NCI-H345 (cell line): ENCODE measurements at places on chromosomes 3 and 15.

DNA sequence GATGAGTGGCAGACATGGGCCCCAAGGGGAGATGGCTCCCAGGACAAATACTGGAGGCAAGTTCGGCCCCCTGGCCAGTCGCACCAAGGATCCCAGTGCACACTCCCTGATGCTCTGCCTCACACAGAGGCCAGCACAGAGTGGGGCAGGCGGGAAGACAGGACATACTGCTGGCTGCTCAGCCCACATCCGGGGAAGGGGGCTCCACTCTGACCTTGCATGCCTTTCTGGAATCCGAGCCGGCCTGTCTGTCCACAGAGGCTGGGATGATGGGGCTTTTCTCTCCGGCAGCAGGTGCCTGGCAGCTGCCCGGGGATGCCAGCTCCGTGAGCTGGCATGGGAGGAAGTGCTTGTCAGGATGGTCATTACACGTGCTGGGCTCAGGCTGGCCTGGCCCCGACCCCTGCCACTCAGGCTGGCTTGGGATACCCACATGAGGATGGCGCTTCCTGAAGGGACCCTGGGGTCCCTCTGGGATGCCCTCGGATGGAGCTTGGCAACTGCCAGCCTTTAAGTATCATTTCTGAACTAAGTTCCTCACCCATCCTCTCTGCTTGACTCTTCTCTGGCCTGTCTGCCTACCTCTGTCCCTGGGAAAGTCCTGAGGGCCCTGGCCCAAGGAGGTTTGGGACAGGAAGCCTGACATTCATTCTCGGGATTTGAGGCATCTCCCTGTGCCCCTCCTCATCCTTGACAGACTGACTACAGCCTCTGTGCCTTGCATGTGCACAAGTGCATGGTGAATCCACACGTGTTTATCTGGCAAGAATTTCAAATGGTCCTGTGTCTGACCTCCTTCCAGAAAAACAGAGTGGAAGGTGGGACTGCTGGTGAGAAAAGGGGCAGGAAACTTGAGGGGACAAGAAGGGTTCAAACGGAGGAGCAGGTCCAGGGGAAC is 46.5 kb downstream of the EXOG start:
- no peak for DNase-seq

DNA sequence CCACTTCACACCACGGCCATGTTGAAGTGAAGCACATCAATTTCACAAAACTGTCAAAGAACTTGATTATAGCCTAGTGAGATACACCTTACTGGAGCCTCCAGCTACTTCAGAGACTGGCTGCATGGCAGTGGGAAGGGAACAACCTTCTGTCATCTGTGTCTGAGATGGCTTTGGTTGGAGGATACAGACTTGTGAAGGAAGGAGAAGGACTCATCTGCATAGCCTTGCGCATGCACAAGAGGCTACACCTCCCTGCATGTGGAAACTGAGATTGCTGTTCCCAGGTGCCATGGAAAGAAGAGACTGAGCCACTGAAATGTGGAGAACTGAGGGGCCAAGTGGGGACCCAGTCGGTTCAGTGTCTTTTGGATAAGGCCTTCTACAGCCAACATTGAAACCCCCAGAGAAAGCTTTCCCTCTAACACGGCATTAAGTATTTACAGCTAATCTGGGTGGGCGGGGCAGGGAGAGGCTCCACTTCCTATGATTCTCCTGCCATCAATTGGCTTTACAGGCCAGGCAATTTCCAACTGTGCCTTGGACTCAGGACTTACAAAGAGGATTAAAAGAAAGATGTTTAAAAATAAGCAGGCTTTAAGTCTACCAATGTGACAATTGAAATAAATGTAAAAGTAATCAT is 58.8 kb downstream of the IL16 start:
- no peak for DNase-seq

- DNase-seq: peak; percentile 24
Measured at GRCh38 chr15:99123713-99124451, 19.0 kb downstream of the SYNM start.

DNA sequence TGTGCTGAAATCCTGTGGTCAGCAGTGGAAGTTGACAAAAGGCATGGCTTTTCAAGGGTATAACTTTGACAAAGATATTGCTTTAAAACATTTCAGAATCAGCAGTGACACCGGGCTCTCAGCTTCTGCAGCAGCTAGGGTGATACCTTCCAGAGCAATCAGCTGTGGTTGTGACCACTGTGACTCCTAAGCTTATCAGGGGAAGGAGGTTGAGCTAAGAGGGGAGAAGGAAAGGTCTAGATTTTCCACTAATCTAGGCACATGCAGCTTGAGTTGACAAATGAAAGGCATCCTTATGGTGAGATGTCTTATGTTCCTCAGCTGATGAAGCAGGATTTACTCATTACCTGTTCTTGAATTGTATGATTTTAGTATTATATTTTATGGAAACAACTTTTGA is 16.3 kb upstream of the LRRFIP2 start:
- no peak for DNase-seq

- DNase-seq: no peak
Measured at GRCh38 chr3:58576716-58577115, 475 bp downstream of the FAM107A start.

- peak; percentile 33 for DNase-seq
Measured at GRCh38 chr15:37995461-37996347, 61.3 kb downstream of the TMCO5A start.

DNA sequence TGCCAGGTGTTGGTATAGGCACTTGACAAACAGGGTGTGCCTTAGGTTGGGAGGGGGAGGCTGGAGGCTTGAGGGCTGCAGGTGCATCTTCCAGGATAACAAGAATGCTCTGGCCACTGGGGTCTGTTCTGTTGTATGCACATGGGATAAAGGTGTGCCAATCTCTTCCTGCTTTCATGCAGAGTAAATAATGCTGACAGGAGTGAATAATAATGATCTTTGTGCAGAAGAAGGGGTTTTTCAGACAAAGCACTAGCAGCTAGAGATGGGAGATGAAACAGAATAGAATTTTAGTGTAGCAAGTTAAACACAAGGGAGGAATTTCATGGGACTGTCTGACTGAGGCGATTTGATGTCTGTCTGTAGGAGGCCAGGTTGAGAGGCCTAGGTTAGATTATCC is 1.9 kb upstream of the ROPN1 start:
- peak; percentile 73 for DNase-seq

- no peak for DNase-seq
Measured at GRCh38 chr3:42078677-42079076, 12.5 kb upstream of the TRAK1 start.

GRCh38 chr3:106048946-106049481 is 180.2 kb upstream of the CBLB start:
- DNase-seq: no peak

DNA sequence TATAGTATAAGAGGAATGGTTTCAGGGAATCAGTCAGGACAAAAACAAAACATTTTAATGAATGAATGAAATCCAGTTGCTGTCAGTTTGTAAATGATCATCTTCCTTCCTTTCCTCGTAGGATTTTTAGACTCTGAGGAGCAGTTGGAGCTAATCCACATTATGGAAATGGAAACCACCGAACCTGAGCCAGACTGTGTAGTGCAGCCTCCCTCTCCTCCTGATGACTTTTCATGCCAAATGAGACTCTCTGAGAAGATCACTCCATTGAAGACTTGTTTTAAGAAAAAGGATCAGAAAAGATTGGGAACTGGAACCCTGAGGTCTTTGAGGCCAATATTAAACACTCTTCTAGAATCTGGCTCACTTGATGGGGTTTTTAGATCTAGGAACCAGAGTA is 3.1 kb downstream of the TIPARP start:
- DNase-seq: no peak

DNA sequence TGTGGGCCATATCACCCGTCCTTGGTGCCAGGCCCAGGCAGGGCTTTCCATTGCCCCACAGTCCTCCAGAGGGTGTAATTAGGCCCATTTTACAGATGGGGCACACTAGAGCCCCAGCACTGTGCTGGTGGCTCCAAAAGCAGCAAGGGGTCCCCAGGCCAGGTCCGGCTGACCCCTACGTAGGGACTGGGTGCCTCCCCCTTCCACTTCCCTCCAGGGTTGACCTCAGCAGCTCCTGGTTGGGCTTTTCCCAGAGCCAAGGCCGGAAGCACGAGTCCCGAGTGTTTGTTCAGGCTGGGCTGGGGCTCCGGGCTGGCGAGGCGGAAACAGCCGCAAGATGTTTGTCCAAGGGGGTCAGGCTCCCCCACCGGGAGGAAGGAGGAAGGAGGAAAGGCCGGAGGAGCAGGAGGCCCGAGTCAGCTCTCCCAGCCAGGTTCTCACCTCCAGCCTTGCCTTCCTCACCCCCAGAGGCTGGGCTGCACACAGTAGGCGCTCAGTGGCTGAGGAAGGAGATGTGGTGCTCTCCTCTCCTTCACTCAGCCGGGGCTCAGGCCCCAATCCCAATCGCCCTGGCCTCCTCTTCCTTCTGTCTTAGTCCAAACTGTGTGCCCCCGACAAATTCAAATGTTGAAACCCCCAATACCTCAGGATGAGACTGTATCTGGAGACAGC is 17.1 kb upstream of the PLXND1 start:
- no peak for DNase-seq

- no peak for DNase-seq
Measured at GRCh38 chr3:8365541-8365940, 136.1 kb upstream of the LMCD1 start.

GRCh38 chr3:30471796-30472489 is 134.5 kb upstream of the TGFBR2 start:
- no peak for DNase-seq

DNA sequence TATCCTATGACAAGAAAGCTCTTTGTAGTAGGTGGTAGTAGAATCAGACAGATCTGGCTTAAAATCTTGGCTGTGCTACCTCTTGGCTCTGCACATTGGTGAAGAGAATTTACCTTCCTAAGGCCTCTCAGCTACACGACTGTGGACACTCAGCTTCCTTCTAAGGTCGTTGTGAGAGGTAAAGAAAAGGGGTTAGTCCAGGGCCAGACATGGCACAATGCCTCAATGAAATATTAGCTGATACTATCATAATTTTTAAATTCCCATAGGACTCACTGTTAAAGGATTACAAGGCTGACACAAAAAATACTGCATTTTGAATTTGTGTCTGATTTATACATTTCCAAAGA is 80.4 kb downstream of the IGF1R start:
- DNase-seq: no peak

DNA sequence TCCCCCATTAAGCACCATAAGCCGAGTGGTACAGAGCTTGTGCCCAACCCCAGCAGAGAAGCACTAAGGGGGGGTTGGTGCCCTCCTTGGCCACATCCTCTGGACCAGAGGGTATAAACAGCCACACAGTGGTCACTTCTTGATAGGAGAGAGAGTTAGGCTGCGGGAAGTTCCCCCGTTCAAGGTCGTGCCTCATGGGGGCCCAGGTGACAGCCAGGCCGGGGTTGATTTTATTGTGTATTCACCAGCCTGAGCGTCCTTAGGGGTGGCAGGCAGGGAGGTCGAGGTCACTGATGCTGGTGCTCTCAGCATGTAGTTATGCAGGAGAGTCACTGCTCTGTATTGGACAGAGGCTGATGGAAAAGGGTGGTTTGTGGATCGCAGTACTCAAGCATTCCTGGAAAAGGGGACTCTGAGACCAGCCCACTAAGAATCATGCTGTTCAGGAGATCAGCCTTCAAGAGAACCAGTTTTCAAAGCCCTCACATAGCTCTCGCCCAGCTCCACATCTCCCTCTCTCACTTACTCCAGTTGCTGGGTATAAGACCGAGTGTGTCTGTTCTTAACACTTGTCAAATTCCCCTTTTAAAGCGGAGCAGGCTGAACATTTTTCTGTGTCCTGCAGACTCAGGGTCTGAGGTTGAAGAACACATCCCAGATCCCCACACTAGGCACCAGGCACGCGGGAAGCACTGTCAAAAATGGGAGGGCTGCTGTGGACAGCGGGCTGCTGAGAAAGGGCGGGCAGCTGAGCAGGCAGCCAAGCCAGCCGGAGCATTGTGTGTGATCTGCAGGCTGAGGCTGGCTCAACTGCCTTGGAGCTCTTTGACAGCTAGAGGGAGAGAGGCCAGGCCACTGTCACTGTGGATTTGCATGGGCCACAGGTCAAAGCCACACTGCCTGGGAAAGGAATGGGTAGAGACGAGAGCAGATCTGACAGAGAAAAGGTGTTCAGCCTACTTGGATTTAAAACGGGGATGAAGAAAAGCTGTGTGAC is 279.3 kb upstream of the LRRFIP2 start:
- peak; percentile 41 for DNase-seq

DNA sequence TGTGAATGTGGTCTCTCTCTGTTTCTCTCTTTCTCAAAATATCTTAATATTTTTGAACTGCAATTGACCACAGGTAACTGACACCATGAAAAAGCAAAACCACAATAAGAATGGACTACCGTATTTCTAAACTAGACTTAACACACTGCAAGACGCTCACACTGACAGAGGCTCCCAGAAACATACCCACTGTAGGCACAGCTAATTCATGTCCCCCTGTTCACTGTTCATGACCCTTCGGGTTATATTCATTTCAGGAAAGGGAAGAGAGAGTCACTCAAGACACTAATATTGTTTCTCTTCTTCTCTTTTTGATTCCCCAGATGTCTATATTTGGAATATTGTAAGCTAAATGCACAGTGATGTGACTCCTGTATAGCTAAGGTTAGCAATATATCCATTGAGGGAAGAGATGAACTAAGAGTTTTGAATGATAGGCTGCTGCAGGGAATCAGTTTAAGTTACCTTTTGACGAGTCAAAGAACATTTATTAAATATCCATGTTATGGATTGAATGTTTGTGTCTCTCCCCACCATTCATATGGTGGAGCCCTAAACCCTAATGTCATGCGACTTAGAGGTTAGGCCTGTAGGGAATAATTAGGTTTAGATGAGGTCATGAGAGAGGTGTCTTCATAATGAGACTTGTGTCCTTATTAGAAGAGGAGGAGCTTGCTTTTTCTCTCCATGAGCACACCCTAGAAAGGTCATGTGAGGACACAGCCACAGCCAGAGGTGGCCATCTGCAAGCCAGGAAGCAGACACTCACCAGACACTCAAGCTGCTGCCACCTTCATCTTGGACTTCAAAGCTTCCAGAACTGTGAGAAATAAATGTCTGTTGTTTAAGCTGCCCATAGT is 216.6 kb upstream of the GRM7 start:
- DNase-seq: no peak

- DNase-seq: no peak
Measured at GRCh38 chr3:67876261-67876660, 221.8 kb upstream of the SUCLG2 start.
